ENCODE measurements at places on chromosomes 5 and 9. TPM values are rescaled to one million over a fixed set of nuclear protein-coding genes. Genes with fewer than 3 reads are reported as not detected.
A peak's percentile ranks its signal among the peaks of the same experiment; 100 is the strongest.

DNA sequence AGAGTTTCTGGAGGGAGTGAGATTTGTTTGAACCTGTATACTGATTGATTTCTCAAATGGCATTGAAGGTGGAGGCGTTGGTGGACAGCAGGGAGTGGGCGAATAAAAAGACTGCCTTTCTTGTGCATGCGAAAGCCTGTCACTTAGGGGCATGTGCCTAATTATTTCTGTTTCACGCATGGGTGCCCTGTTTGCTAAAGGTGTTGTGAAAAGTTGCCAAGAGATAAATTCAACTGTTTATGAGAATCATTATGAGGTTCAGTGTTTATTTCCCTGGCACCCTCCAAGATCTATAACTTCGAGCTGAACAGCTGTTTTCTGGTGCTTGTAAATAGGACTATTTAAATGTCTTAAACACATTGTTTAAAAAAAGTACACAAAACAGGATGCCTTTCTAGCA is 67.4 kb upstream of the DMRTA1 start:
- no peaks in the 10 kb centered on the region for H3K36me3 ChIP-seq
- no peaks in the 10 kb centered on the region for H3K27me3 ChIP-seq
- no peak overlapping the region for H3K4me3 ChIP-seq
- no peak overlapping the region for H3K27ac ChIP-seq
- DNase-seq = no peak

DNA sequence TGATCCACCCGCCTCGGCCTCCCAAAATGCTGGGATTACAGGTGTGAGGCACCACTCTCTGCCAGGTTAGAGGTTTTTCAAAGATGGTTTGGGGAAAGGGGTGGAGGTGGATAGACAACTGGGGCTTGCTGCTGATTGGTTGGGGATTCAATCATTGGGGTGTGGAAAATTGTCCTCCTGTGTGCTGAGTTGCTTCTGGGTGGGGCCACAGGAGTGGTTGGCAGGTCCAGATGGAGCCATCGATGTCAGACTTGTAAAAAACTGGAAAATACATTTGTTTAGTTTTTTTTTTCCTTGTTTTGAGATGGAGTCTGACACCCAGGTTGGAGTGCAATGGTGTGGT is 61.9 kb upstream of the CLINT1 start:
- no peak overlapping the region for H3K27ac ChIP-seq
- H3K4me3 ChIP-seq = no peak overlapping the region
- H3K27me3 ChIP-seq = no peaks in the 10 kb centered on the region
- peaks cover 2% of the 10 kb centered on the region for H3K4me1 ChIP-seq

GRCh38 chr5:142342128-142342981 is 17.5 kb upstream of the SPRY4 start:
- no peaks in the 10 kb centered on the region for H3K27me3 ChIP-seq
- no peak for DNase-seq
- H3K36me3 ChIP-seq = no peaks in the 10 kb centered on the region
- H3K4me1 ChIP-seq = no peaks in the 10 kb centered on the region

- no peak for DNase-seq
- no peaks in the 10 kb centered on the region for H3K4me1 ChIP-seq
- H3K36me3 ChIP-seq = no peaks in the 10 kb centered on the region
- H3K27me3 ChIP-seq = no peaks in the 10 kb centered on the region
Observed at GRCh38 chr5:144548936-144549335, 378.3 kb downstream of the KCTD16 start.

Gene SPINK7
- not detected for total RNA-seq

GRCh38 chr5:37212096-37212495 is 37.1 kb downstream of the CPLANE1 start:
- DNase-seq = no peak
- no peak overlapping the region for H3K27ac ChIP-seq
- H3K36me3 ChIP-seq = peaks cover 4% of the 10 kb centered on the region
- H3K27me3 ChIP-seq = no peaks in the 10 kb centered on the region

Gene SLC6A7
- not detected for total RNA-seq

DNA sequence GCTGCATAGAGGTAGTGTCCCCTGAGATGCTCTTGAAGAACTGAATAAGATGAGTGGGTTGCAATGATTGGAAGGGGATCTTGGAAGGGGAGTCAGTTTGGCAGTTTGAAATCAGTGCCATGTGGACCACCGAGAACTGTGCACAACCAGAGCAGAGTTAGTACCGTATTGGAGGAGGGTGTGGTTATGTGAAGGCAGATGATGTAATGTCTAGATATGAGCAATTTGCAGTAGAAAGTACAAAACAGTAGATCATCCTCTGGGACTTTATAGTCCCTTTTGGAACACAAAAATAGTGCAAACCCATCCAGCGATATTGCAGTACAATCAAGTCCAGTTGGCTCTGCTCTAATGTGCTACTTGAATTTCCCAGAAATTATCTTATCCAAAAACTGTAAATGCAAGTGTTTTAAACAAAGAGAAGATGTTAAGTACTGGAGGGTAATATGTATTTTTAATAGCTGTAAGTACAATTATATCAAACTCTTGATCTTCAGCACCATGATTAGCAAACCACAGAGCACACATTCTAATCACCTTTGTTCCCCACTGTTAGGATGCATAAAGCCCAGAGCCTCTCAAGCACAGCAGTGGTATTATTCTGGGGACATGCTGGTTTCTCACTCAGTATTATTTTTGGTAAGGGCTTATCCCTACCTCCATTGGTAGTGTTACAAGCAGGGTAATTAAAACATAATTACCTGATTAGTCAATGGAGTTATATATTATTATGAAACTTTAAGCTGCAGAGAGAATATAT is 41.5 kb downstream of the MEGF10 start:
- peaks cover 2% of the 10 kb centered on the region for H3K27me3 ChIP-seq
- DNase-seq = no peak
- H3K36me3 ChIP-seq = no peaks in the 10 kb centered on the region
- no peaks in the 10 kb centered on the region for H3K4me1 ChIP-seq
- no peak overlapping the region for H3K4me3 ChIP-seq

Gene CCL27
- not detected for total RNA-seq

- H3K36me3 ChIP-seq = no peaks in the 10 kb centered on the region
- DNase-seq = no peak
- no peak overlapping the region for H3K4me3 ChIP-seq
- H3K4me1 ChIP-seq = no peaks in the 10 kb centered on the region
- H3K27ac ChIP-seq = no peak overlapping the region
Observed at GRCh38 chr5:117195076-117195475, 620.5 kb upstream of the SEMA6A start.

GRCh38 chr5:128528637-128529255 is 9.3 kb downstream of the FBN2 start:
- H3K27ac ChIP-seq = no peak overlapping the region
- no peak overlapping the region for H3K4me3 ChIP-seq
- H3K4me1 ChIP-seq = peaks cover 1% of the 10 kb centered on the region
- H3K27me3 ChIP-seq = no peaks in the 10 kb centered on the region

DNA sequence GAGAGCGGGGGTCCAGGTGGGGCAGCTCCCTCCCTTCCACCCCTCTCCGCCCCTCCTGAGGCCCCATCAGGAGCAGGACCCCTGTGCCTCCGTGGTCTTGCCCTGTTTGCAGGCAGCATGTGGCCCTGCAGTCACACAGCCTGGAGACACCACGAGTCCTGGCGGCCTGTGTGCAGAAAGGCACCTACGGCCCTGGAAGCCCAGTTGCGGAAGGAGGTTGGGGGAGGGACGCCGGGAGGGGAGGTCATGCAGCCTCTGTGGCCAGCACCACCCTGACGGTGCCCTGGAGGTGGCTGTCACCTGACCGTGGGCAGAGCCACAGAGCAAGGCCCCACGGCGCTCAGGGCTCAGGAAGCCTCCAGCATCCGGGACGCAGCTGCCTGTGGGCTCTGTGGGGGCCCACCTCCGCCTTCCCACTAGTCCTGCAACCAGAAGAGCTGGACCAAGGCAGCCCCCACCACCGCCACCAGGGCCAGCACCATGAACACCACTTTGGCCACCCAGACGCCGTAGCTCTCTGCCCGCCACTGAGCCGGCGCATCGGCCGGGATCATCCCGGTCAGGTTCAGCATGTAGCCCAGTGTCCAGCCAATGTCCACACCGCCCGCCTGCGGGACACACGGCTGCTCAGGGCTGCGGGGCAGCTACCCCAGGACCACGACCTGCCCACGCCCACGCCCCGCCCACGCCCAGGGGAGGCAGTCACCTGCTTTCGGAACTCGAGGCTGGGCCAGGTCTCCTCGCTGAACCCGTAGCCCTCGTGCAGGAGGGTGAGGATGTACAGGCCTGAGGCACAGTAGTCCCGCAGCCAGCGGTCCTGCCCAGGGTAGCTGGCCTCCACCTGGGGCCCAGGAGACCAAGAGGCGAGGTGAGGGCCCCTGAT is 6.4 kb downstream of the ENTPD8 start:
- no peak overlapping the region for H3K4me3 ChIP-seq
- no peaks in the 10 kb centered on the region for H3K4me1 ChIP-seq
- no peaks in the 10 kb centered on the region for H3K27me3 ChIP-seq
- no peak overlapping the region for H3K27ac ChIP-seq
- H3K36me3 ChIP-seq = no peaks in the 10 kb centered on the region

GRCh38 chr5:54537725-54538124 is 20.2 kb downstream of the SNX18 start:
- peaks cover 20% of the 10 kb centered on the region for H3K4me1 ChIP-seq
- DNase-seq = no peak
- H3K36me3 ChIP-seq = no peaks in the 10 kb centered on the region
- peak overlapping the region; percentile 41 for H3K4me3 ChIP-seq

DNA sequence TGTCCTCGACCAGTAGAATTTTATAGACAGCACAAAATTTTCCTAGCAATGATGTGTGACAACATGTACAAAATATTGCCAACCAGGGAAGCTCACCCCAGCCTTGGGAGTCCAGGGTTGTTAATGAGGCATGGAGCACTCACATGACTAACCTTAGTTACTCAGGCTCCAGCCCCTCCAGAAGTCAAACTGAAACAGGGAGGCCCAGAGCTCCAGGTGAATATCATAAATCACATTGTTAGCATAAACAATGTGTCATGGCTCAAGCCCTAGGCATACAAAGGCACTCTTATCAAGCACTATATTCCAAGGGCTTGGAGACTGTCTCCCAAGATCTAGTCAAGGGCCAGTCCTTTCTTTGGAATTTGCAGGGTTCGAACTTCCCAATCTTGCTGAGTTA is 44.4 kb downstream of the TNFAIP8 start:
- H3K4me1 ChIP-seq = no peaks in the 10 kb centered on the region
- H3K27ac ChIP-seq = peak overlapping the region; percentile 57
- H3K4me3 ChIP-seq = no peak overlapping the region
- no peaks in the 10 kb centered on the region for H3K27me3 ChIP-seq
- DNase-seq = no peak
- H3K36me3 ChIP-seq = no peaks in the 10 kb centered on the region

Gene CNTNAP3B
- 25.9 TPM for total RNA-seq

- H3K4me3 ChIP-seq = no peak overlapping the region
- H3K27ac ChIP-seq = no peak overlapping the region
- no peaks in the 10 kb centered on the region for H3K4me1 ChIP-seq
- DNase-seq = no peak
- H3K27me3 ChIP-seq = no peaks in the 10 kb centered on the region
Observed at GRCh38 chr5:96014395-96014794, 52.7 kb upstream of the ELL2 start.

DNA sequence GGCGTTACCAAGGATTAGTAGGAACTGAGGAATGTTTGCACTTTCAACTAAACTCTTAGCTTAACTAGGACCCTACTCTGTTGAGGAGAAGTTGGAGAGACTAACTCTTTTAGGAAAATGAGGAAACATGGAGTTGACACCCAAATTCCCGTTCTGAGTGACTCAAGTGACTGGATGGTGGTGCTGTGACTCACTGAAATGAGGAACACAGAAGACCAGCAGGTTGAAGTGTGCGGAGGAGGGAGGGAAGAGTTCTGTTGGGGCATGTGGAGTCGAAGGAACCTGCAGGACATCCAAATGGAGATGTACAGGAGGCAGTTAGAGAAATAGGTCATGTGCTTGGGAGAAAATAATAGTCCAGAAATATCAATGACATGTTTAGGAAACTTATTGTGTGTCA is 8.2 kb downstream of the HEXB start:
- no peak overlapping the region for H3K27ac ChIP-seq
- H3K4me3 ChIP-seq = no peak overlapping the region
- H3K27me3 ChIP-seq = no peaks in the 10 kb centered on the region

DNA sequence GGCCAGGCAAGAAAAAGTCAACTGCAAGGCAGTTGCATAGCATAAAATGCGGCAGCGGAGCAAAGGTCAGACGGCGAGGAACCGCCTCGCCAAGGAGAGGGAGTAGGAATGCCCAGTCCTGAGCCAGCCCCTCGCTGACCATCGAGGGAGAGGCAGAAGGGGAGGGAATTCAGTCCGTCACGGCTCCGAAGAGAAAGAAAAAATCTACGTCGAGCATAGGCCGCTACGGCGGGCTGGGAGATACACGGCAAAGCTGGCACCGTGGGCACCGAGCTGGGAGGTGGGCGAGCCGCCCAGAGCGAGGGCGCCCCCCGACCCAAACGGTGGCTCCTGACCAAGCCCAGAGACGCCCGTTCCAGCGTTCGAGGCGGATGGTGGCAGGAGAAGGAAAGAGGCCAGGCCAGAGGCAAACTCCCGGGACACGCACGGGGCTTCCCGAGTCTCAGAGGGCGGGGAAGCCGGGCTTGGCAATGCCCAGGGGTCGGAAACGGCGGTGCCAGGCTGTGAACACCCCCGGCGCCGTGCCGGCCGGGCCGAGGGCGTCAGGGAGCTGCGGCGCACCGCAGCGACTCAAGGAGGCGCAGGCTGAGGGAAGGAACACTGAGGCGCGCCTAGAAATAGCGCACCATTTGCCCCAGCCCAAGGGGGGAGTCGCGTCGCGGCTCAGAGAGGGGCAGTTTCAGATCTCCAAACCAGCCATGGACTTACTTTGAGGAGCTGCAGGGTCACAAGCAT is 518 bp downstream of the SPRY4 start:
- peak; percentile 67 for DNase-seq
- H3K4me1 ChIP-seq = no peaks in the 10 kb centered on the region
- H3K27ac ChIP-seq = peak overlapping the region; percentile 85
- H3K4me3 ChIP-seq = peak overlapping the region; percentile 90
- no peaks in the 10 kb centered on the region for H3K27me3 ChIP-seq

Gene CAAP1
- 12.3 TPM for total RNA-seq

Gene DDX46
- 53.7 TPM for total RNA-seq

DNA sequence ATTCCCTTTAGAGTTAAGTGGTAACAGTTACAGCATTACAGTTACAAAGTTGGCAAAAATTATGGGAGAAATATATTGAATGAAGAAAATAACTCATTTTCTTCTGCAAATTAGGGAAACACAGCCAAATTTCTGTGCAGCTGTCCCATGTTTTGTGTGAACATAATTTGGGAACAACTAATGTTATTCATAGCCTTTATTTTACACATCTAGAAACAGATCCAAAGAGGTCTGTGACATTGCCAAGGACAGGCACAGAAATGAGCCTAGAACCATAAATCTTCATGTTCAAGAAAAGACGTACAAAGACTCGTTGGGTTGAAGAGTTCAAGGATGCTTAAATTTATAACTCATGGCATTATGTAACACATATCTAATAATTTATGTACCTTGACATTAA is 114.1 kb upstream of the TXNDC8 start:
- no peaks in the 10 kb centered on the region for H3K36me3 ChIP-seq
- H3K4me1 ChIP-seq = no peaks in the 10 kb centered on the region
- no peaks in the 10 kb centered on the region for H3K27me3 ChIP-seq

DNA sequence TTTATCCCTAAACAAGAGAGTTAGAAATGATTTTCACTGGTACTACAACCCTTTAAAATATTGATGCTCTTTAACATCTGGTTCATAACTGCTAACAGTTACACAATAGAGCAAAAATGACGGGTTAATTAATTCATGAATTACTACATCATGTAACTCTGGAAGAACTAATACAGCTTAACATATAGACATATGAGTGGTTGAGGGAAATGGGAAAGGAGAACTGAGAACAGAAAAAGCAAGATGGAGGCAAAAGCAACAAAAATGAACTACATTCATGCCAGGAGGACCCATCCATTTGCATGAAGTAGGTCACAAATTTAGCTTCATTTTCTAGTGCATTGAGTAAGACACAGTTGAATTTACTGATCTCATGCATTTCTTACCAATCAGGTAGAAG is 61.8 kb downstream of the C9 start:
- H3K4me3 ChIP-seq = no peak overlapping the region
- H3K36me3 ChIP-seq = no peaks in the 10 kb centered on the region
- DNase-seq = no peak
- no peaks in the 10 kb centered on the region for H3K27me3 ChIP-seq
- H3K27ac ChIP-seq = no peak overlapping the region
- no peaks in the 10 kb centered on the region for H3K4me1 ChIP-seq
